ENCODE measurements at places on chromosomes 12 and 14. TPM values are rescaled to one million over a fixed set of nuclear protein-coding genes. Genes with fewer than 3 reads are reported as not detected.

GRCh38 chr14:72701605-72702004, 192.3 kb downstream of the DPF3 start:
- peak; percentile 84 for DNase-seq

TMPRSS12 gene
- not detected for total RNA-seq

NKX2-8 gene
- not detected for total RNA-seq

KRT83 gene
- not detected for total RNA-seq

Data from RPMI7951 (cell line).